Renal cortex interstitium (tissue), 15 donors: ENCODE measurements at places on chromosomes 12 and 14. TPM values are rescaled to one million over a fixed set of nuclear protein-coding genes. Genes with fewer than 3 reads are reported as not detected.

Gene TAS2R42
- not detected for polyA plus RNA-seq

Gene SIRT4
- polyA plus RNA-seq, result 3.6 TPM

Gene CCDC196
- polyA plus RNA-seq, result 0.18 TPM

Gene MYF5
- polyA plus RNA-seq, result 0.09 TPM

Gene ARHGAP9
- 3.0 TPM for polyA plus RNA-seq

Gene AICDA
- polyA plus RNA-seq, result 0.44 TPM
